ENCODE measurements at places on chromosomes 12 and 14.
A peak's percentile ranks its signal among the peaks of the same experiment; 100 is the strongest.

DNA sequence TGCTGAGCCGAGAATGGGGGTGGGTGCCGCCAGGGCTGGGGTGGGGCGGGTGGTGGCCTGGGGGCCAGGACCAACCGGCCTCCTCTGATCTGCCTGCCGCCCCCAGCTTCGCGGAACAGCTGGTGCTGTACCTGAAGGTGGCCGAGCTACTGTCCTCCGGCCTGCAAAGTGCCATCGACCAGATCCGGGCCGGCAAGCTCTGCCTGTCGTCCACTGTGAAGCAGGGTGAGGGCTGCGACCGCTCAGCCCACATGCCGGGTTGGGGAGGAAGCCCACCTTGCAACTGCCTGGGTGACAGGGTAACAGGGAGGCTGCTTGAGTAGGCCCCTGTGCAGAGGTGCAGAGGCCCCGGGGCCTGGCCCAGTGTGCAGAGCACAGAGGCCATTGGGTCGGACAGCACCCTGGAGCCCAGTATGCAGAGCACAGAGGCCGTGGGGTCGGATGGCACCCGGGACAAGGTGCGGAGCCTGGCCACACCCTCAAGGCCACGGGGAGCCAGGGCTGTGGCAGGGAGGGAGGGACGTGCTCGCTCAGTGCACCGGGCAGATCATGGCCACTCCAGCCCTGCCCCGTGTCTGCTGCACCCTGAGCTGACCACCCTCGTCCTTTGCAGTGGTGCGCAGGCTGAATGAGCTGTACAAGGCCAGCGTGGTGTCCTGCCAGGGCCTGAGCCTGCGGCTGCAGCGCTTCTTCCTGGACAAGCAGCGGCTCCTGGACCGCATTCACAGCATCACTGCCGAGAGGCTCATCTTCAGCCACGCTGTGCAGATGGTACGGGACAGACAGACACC is 9.5 kb upstream of the PUS1 start:
- no peaks in the 10 kb centered on the region for H3K27me3 ChIP-seq
- no peak overlapping the region for H3K4me3 ChIP-seq
- H3K4me1 ChIP-seq, result no peaks in the 10 kb centered on the region
- H3K36me3 ChIP-seq, result peaks cover 21% of the 10 kb centered on the region
- no peak overlapping the region for H3K27ac ChIP-seq
- DNase-seq, result no peak

GRCh38 chr14:61257469-61258057 is 23.6 kb downstream of the TMEM30B start:
- no peak for DNase-seq
- H3K27ac ChIP-seq, result no peak overlapping the region
- no peaks in the 10 kb centered on the region for H3K4me1 ChIP-seq
- H3K36me3 ChIP-seq, result no peaks in the 10 kb centered on the region

DNA sequence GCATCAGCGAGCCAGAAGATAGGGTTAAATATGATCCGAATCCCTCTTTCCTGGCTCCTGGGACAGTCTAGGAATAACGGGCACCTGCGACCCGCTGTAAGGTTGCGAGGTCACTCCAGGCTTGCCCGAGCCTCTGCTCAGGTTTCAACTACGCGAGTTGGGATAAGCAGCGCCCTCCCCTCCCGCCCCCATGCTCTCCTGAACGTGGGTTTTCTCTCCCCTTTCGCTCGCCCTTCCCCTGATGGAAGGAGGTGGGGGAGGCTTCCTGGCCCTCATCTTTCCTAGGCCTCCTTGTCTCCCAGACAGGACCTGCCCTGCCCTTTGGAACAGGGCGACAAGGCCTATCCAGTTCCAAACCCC is 753 bp upstream of the ATP5MC2 start:
- no peaks in the 10 kb centered on the region for H3K36me3 ChIP-seq
- no peaks in the 10 kb centered on the region for H3K27me3 ChIP-seq
- H3K27ac ChIP-seq, result peak overlapping the region; percentile 84
- DNase-seq, result no peak
- H3K4me1 ChIP-seq, result peaks cover 9% of the 10 kb centered on the region

DNA sequence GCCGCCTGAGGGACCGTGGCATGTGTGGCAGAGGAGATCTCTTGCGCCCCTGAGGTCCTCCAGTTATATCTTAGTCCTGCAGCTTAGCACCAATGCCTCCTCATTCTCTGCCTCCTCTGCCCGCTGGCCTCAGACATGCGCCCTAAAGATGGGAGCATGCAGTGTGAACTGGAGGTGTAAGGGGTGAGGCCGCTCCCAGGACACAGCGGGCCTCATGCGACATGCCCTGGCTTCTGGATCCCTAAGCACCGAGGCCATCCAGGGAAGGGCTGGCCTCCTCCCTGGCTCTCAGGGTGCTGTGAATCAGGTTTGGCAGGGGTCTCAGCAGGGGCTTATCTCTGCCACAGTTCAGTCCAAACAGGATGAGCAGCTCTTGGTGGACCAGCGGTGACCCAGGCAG is 86.9 kb downstream of the CACNA1C start:
- H3K4me3 ChIP-seq, result no peak overlapping the region
- no peak for DNase-seq
- H3K27ac ChIP-seq, result no peak overlapping the region
- H3K36me3 ChIP-seq, result no peaks in the 10 kb centered on the region
- H3K27me3 ChIP-seq, result no peaks in the 10 kb centered on the region

- peak overlapping the region; percentile 70 for H3K27ac ChIP-seq
- peaks cover 26% of the 10 kb centered on the region for H3K4me1 ChIP-seq
These were observed 71.2 kb downstream of the ITPK1 start for GRCh38 chr14:93044556-93044955.

DNA sequence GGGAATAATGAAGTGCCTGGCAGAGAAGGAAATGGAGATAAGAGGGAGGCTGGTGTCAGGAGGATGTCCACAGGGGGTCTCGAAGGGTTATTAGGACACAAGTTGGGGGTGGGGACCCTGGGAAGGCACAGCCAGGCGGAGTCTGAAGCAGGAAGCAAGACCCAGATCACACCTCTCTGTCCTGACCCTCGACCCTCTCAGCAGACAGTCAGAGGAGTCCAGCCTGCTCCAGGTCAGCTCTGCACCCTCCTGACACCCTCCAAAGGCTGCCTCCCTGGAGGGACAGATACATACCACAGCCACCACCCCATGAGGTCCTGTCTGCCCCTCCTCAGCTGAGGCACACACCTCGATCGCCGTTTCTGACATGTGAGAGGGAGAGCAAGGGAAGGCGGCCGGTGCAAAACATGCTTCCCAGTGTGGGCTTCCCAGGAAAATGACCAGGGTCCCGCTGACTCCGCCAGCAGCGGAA is 9.0 kb downstream of the BCL11B start:
- no peaks in the 10 kb centered on the region for H3K4me1 ChIP-seq
- peaks cover 4% of the 10 kb centered on the region for H3K27me3 ChIP-seq
- H3K27ac ChIP-seq, result no peak overlapping the region

GRCh38 chr14:53542732-53543131 is 389.6 kb upstream of the DDHD1 start:
- no peak overlapping the region for H3K4me3 ChIP-seq
- H3K27me3 ChIP-seq, result no peaks in the 10 kb centered on the region
- peaks cover 4% of the 10 kb centered on the region for H3K4me1 ChIP-seq
- H3K36me3 ChIP-seq, result no peaks in the 10 kb centered on the region
- H3K27ac ChIP-seq, result no peak overlapping the region

DNA sequence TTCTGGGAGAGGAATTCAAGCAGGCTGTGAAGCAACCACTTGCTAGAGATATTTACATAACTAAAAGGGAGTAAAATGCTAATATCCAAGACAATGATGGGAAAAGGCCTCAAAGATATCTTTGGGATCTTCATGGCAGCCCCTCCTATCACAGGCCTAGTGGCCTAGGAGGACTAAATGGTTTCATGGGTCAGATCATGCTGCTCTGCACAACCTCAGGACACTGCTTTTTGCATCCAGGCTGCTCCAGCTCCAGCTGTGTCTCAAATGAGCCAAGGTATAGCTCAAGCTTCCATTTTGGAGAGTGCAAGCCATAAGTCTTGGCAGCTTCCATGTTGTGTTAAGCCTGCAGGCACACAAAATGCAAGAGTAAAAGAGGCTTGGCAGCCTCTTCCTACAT is 195.6 kb upstream of the SSTR1 start:
- DNase-seq, result no peak
- H3K4me3 ChIP-seq, result no peak overlapping the region
- H3K27ac ChIP-seq, result no peak overlapping the region
- H3K36me3 ChIP-seq, result no peaks in the 10 kb centered on the region
- no peaks in the 10 kb centered on the region for H3K27me3 ChIP-seq

DNA sequence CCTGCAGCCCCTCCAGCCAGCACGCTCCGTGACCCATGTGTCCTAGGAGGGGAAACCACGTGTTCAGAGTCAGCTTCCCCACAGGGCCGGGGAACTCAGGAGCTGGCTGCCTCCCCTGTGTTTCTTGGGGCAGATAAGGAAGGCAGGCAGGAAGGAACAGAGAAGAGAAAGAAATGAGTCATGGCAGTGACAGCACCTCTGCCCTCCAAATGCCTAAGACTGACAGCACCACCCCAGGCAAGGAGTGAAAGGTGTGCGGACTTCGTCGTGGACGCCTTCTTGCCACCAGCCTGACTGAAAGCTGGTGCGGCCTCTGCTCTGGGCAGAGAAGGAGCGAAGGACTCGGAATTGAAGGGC is 167.0 kb upstream of the FKBP4 start:
- DNase-seq, result no peak
- H3K27ac ChIP-seq, result no peak overlapping the region
- no peaks in the 10 kb centered on the region for H3K4me1 ChIP-seq
- H3K27me3 ChIP-seq, result no peaks in the 10 kb centered on the region

GRCh38 chr12:62694116-62694515 is 227.5 kb downstream of the MON2 start:
- H3K27me3 ChIP-seq, result no peaks in the 10 kb centered on the region
- DNase-seq, result no peak
- H3K36me3 ChIP-seq, result no peaks in the 10 kb centered on the region
- H3K27ac ChIP-seq, result no peak overlapping the region
- no peak overlapping the region for H3K4me3 ChIP-seq

GRCh38 chr12:55711786-55712553 is 3.9 kb upstream of the BLOC1S1 start:
- peaks cover 8% of the 10 kb centered on the region for H3K4me1 ChIP-seq
- no peak overlapping the region for H3K4me3 ChIP-seq
- H3K36me3 ChIP-seq, result no peaks in the 10 kb centered on the region
- DNase-seq, result no peak
- H3K27me3 ChIP-seq, result no peaks in the 10 kb centered on the region
- no peak overlapping the region for H3K27ac ChIP-seq

GRCh38 chr12:53963434-53964314 is 9.0 kb downstream of the HOXC12 start:
- no peak for DNase-seq
- no peaks in the 10 kb centered on the region for H3K4me1 ChIP-seq
- H3K4me3 ChIP-seq, result no peak overlapping the region
- peaks cover 54% of the 10 kb centered on the region for H3K27me3 ChIP-seq

- H3K36me3 ChIP-seq, result no peaks in the 10 kb centered on the region
- peak overlapping the region; percentile 55 for H3K4me3 ChIP-seq
- no peaks in the 10 kb centered on the region for H3K4me1 ChIP-seq
- H3K27me3 ChIP-seq, result no peaks in the 10 kb centered on the region
- peak overlapping the region; percentile 92 for H3K27ac ChIP-seq
These were observed 5.5 kb downstream of the OR10AD1 start for GRCh38 chr12:48197549-48197970.

DNA sequence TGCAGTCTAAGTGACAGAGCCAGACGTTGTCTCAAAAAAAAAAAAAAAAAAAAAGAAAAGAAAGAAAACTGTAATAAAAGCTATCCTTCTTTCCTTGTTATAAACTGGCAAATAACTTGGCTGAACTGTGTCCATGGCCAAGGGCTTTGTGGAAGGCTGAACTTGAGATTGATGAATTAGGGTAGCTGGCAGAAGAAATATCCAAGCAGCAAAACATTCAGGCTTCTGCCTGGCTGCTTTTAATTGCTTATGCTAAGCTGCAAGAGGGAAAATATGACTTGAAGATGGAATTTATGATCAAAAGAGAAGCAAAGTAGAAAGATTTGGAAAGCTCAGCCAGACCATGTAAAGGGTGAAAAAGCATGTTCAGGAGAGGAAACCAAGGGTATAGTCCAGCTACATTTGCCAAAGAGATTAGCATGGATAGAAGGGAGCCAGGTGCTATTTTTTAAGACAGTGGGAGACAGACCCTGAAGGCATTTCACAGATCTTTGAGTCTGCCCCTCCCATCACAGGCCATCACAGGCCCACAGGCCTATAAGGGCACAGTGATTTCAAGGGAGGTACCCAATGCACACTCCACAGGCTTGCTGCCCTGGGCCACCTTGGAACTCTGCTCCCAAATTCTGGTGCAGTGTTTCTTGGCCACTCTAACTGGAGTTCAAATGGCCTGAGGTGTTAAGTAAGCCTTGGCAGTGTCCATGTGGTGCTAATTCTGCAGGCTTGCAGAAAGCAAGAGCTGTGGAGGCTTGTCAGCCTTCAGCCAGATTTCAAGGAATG is 226.0 kb downstream of the AEBP2 start:
- no peak overlapping the region for H3K27ac ChIP-seq
- no peak for DNase-seq
- H3K4me1 ChIP-seq, result no peaks in the 10 kb centered on the region
- no peaks in the 10 kb centered on the region for H3K36me3 ChIP-seq
- H3K4me3 ChIP-seq, result no peak overlapping the region
- no peaks in the 10 kb centered on the region for H3K27me3 ChIP-seq

DNA sequence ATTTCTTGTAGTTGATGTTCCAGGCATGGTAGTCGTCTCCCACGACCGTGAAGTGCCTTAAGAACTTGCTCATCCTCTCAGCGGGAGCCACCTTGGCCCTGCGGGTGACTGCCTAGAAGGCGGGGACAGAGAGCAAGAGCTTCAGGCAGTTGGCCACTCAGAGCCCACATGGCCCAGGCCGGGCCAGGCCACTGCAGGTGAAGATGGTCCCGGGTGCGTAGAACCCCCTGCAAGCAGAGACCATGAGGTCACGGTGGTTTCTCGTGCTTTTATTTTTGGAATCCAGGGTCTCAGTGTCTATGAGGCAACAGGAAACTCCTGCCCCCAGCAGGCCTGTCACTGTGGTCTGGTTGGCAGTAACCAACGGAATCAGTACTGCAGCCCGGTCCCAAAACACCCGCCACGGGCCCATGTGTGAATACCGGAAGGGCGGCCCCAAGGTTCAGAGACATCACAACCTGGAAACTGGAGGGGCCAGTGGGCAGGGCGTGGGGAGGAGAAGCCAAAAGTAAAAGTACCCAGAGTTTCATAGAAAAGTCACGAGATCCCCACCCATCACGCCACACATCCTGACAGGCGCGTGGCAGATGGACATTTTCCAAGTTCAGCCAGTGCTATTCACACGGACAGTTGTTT is 27.5 kb downstream of the HVCN1 start:
- no peak for DNase-seq
- H3K4me3 ChIP-seq, result no peak overlapping the region
- no peaks in the 10 kb centered on the region for H3K36me3 ChIP-seq
- H3K4me1 ChIP-seq, result no peaks in the 10 kb centered on the region
- H3K27ac ChIP-seq, result no peak overlapping the region

Measured in prostate gland (tissue), 2 donors.